ENCODE measurements at places on chromosomes 5 and 9. TPM values are rescaled to one million over a fixed set of nuclear protein-coding genes. Genes with fewer than 3 reads are reported as not detected.

The SLC31A2 gene
- 7.3 TPM for total RNA-seq

The MCIDAS gene
- total RNA-seq: not detected

The SPINK9 gene
- total RNA-seq: not detected

The ROPN1L gene
- total RNA-seq: 0.68 TPM

The C9orf153 gene
- 0.14 TPM for total RNA-seq

The MLANA gene
- total RNA-seq: not detected

The CER1 gene
- total RNA-seq: not detected

The CCDC180 gene
- total RNA-seq: 0.37 TPM

The PKD2L2 gene
- total RNA-seq: not detected

The MRPS27 gene
- 91.2 TPM for total RNA-seq

The ANKRD20A1 gene
- total RNA-seq: 1.7 TPM

The SLC46A2 gene
- not detected for total RNA-seq

The STKLD1 gene
- 1.2 TPM for total RNA-seq

The INSL4 gene
- total RNA-seq: not detected

The PDGFRB gene
- total RNA-seq: 9.9 TPM

The DIRAS2 gene
- total RNA-seq: 1.0 TPM

The PNPLA7 gene
- 1.7 TPM for total RNA-seq

The SPATA31C1 gene
- not detected for total RNA-seq

The ROR2 gene
- not detected for total RNA-seq

The TRPM6 gene
- 1.2 TPM for total RNA-seq

The SARDH gene
- total RNA-seq: 0.37 TPM

The KIF20A gene
- total RNA-seq: 18.9 TPM

The PTGDS gene
- 0.60 TPM for total RNA-seq

The LCN12 gene
- not detected for total RNA-seq

The FBP1 gene
- 2.2 TPM for total RNA-seq

The PCDHA10 gene
- 0.17 TPM for total RNA-seq

The GAPT gene
- not detected for total RNA-seq

The CCL21 gene
- total RNA-seq: 1.4 TPM

The RAB14 gene
- 28.9 TPM for total RNA-seq
